ENCODE measurements at places on chromosomes 7 and 10. TPM values are rescaled to one million over a fixed set of nuclear protein-coding genes. Genes with fewer than 3 reads are reported as not detected.

Gene BAIAP2L1
- 22.9 TPM for total RNA-seq

DNA sequence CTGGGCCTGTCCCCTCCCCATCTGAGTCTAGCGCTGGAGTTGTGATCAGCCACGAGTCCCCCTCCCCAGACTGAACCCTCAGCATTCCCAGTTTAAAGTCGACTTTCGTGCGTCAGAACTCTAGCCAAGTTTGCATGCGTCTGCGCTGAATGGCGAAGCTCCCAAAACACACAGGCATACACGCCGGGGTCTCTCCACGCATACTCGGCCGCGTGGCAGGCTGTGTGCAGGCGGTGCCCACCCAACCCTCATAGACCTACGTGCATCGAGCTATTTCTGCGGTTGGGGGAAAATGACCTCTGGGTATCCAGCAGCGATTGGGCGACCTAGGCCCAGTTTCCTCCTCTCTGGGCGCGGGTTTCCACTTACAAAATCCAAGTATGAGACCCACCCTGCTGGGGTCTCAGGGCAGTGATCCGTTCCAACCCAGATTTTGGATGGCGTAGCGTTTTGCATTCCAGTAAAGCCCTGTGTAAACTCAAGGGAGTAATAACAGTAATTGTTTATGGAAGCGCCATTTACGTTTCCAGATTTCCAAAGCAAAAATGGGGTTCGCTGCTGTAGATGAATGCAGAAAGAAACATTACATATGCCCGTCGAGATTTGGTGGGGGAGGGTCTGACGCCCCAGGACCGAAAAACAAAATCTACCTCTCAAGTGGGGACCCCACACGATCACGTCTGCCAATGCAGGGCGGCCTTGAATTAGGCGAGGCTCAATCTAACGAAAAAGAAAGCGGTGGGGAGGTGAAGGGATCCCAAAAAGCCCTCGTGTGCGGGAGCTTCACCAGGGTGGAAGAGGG, 2.0 kb upstream of the HMX3 start:
- DNase-seq: no peak

GRCh38 chr7:4713183-4713784, 31.2 kb downstream of the FOXK1 start:
- DNase-seq: peak; percentile 70

Gene FRMPD2
- not detected for total RNA-seq

Gene SH2D4B
- 0.43 TPM for total RNA-seq

DNA sequence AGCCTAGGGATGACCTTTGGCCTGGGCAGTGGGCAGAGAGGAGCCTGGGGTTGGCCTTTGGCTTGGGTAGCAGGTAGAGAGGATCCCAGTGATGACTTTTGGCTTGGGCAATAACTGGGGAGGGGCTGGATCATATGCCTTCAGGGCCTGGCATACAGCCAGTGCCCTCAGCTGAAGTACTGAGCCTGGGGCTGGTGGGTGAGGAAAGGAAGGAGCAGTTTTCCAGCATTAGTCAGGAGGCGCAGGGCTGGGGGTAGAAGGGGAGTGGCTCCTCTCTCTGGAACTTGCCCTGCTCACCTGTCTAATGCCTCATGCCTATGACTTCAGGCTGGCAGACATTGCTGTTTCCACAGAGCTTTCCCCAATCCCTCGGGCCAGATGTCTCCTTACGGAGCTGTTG, 15.2 kb upstream of the COMTD1 start:
- DNase-seq: no peak

DNA sequence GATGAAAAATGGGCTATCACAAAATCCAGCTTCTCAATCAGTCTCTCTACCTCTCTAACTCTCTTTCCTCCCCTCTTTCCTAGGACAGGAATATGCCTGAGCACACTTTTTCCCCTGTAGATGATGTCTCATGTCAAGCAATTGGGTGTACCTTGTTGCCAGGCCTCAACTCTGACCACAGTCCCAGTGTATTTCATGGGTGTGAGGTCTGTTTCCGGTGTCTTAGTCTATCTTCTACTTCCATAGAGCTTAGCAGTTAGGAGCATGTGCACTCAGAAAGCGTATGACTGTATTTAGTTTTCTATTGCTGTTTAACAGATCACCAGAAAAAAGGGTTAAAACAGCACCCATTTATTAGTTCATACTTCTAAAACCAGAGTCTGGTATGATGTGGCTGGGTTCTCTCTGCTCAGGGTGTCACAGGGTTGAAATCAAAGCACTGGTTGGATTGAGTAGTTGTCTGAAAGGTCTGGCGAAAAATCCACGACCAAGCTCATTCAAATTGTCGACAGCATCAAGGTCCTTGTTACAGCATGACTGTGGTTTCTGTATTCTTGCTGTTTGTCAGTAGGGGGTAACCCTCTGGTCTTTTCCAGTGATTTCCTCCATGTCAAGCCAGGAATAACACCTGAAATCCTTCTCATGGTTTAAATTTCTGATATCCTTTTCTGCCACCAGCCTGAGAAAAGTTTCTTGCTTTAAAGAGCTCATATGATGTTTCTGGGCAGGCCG, 130.0 kb downstream of the THSD7A start:
- DNase-seq: no peak

Gene MYO3A
- 0.06 TPM for total RNA-seq

DNA sequence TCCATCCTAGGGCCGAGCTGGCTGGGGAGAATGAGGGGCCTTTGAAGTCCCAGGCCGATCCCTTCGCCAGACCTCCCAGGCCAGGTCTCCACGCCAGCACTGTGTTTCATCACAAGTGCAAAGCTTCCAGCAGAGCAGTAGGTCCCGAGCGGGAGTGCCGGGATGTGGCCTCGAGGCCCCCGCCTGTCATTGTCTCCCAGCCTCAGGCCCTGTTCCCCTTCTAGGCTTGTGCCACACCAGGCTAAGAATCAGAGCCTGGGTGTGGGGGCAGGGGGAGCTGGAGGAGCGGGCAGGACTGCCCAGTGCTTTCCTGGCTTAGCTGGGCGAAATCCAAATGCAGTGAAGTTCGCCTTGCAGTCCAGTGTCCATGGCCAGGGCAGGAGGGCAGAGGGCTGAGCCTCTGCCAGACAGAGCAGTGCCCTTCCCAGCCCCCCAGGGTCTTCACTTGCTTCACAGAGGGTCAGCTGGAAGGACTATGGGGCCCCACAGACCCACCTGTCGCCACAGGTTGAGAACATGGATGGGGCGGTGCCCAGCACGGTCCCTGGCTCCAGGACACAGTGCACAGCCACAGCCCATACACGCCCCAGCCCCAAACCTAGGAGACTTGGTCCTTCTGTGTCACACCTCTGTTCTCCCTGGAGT, 20.2 kb upstream of the PFKFB3 start:
- peak; percentile 59 for DNase-seq

GRCh38 chr10:30980951-30981616, 50.6 kb downstream of the ZNF438 start:
- no peak for DNase-seq

Gene TUBGCP2
- total RNA-seq: 44.6 TPM

DNA sequence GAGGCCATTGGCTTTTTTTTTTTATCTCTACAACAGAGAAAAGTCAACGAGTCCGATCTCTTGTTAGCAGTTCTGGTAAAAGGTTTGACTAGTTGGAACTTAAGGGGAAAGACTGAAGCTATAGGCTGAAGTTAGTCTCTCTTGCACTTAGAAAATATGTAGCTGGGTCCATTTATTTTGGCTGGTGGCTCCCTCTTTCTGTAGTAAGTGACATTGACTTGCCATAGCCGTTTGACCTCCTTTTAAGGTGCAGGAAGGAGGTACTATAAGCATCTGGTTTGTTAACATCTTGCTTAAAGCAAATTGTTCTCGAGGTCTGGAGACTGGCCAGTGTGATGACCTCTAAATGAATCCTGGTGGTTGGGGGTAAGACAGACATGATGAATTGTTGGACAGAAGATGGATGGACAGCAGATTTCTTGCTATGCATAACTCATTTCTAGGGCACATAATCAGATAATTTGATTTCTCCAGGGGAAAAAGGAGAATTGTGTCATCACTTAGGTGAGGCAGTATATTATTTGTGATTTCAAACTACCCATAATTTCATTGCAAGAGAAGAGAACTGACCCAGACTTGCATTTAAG, 356.3 kb upstream of the GALNT17 start:
- no peak for DNase-seq

GRCh38 chr7:45568536-45569289, 5.5 kb upstream of the ADCY1 start:
- DNase-seq: no peak

DNA sequence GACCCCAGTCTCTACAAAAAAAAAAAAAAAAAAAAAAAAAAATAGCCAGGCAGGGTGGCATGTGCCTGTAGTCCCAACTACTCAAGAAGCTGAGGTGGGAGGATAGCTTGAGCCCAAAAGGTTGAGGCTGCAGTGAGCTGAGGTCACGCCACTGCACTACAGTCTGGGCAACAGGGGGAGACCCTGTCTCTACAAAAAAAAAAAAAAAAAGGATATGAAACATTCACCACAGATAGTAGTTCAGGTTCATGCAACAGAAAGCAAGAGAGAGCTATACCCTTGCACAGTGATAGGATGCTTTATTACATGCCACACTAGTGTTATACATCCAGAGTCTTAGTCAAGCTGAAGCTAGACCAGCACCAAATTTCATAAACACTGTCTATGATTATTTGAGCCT, 148.4 kb upstream of the KAT6B start:
- no peak for DNase-seq

Gene MOGAT3
- total RNA-seq: not detected

DNA sequence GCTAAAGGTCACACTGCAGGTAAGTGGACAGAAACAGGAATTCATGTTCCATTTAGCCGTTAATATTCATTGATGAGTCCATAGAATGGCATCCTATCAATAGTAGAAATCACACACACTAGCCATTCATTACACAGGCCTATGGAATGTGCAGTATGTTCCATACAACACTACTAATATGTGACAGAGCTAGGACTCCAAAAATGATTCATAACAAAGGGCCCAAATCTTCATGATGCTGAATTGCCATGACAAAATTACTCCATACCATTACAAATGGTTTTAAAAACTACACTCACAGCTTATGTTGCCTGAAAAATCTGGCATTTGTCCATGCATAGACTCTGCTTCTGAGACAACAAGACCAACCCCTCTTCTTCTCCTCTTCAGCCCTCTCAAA, 549.1 kb downstream of the XPNPEP1 start:
- DNase-seq: no peak

GRCh38 chr10:72108830-72109635, 20.7 kb upstream of the SPOCK2 start:
- DNase-seq: no peak

Gene RBM28
- total RNA-seq: 28.3 TPM

GRCh38 chr7:13904689-13905088, 84.8 kb downstream of the ETV1 start:
- no peak for DNase-seq

GRCh38 chr7:4851459-4852422, 10.1 kb downstream of the PAPOLB start:
- DNase-seq: no peak

DNA sequence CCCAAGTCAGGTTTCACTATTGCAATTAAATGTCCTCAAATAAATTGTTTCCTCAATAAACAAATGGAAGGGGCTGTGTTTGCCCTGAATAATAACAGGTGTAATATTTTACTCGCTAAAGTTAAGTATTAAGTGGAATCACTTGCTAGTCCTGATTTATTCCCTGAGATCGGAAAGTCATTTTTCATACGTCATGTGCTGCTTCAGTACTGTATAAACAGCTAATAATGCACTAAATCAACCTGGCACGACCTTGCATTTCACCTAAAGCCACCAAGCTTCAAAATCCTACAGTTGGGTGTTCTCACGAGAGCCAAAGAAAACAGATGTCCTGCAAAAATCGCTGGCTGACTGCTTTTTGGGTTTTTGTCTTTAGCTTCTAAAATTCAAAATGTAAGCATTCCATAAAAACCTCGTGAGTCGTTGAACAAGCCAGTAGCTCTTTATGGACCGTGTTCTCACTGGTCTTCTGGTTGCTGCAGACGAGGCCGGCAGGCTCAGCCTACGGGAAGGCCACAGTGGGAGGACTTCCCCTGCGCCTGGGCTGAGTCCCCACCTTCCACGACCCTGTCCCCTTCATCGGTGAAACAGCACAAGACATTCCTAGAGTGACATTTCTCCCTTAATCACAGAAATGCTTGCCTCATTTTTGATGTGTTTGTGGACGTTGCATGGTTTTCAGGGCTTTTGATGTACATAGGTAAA, 17.9 kb upstream of the MNX1 start:
- peak; percentile 22 for DNase-seq
